CD4-positive, alpha-beta T cell treated with Interferon gamma for 1 hour (primary cell): ENCODE measurements at places on chromosomes 1 and 21.

- peak; percentile 52 for DNase-seq
Observed at GRCh38 chr1:228989992-228990827, 254.9 kb downstream of the RHOU start.

DNA sequence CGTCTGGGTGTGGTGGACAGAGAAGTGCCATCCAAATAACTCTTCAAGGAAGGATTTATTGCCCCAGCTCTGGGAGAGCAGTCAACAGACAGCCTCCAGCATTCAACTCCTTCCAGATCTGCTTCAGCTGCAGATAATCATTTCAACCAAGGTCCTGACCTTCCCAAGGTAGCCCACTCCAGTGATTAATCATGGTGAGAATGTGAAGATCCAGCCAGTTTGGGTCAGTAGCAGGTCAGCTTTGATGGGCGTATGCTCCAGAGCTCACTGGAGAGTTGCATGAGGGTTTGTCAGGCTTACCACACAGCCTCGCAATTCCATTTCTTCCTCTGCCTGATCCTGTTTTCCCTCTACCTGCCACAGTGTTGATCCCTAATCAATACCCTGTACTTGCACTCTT is 214.5 kb upstream of the ZRANB2 start:
- no peak for DNase-seq

GRCh38 chr1:1623631-1624442 is 8.1 kb upstream of the MMP23B start:
- DNase-seq = no peak

DNA sequence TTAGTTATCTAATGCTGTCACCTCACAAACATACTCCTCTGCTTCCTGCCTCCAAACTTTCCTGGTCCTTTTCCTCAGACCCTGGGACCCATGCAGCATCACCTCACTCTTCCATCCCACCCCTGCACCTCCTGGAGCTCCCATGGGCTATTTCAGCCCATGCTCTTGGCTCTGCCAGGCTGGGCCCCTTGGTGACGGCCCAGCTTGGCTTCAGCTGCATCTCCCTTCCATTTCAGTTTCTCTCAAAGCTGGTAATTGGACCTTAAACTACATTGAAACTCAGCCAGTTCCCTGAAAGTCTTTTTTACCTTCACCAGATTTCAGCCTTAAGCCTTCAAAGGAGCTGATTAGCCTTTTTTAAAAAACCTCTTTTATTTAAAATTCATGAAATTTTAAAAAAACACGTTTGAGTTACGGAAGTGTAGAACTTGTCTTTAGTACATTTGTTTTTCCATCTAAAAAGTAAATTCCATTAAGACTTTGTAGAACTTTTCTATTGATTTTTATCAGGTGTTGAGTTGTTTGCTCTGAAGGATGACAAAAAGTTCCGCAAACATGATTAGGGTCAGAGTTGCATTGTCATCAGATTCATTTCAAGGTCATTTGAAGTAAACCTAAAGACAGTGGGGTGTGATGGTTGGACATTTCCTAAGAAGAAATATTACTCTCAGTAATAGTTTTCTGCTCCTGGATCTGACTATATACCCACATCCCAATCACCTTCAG is 33.5 kb downstream of the AGT start:
- no peak for DNase-seq

DNA sequence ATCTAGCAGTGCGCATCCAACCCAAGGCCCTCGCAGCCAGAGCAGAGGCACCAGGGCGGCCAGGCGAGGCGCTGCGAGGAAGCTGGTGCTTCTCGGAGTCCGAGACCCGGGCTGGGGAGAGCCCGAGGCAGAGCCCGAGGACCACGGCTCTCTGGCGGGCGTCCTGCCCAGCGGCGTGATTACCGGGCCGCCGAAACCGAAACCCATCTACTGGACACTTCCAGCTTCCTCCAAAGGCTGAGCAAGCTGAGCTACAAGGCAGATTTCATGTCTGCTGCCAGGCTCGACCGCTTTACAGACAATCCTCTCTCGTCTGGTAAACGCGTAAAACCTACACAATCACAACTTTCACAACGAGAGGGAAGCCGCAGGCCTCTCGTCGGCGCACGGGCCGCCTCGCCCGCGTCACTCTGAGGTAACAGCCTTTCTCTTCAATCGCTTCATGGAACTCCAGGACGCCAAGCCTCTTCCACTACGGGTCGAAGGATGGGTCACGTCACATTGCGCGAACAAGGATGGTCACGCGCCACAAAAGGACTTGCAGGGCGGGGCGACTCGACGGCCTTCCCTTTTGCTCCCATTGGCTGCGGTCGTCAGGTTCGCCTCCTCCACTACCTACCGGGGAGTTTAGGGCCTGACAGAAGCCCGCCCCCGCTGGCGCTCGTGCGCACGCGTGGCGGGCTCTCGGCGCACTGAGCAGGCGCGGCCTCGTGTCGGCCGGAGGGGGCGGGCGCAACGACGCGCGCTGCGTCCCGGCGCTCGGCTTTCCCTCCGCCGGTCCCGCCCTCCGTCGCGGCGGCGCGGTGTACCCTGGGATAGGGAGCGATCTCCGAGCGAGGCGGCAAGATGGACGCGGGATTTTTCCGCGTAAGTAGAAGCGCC is at the start of gene SRRM1:
Gene SRRM1 (plus strand): TSS at position 822 of the 882 bp plus-strand sequence. CDS start 25 bp downstream, at position 847.
- peak; percentile 100 for DNase-seq

DNA sequence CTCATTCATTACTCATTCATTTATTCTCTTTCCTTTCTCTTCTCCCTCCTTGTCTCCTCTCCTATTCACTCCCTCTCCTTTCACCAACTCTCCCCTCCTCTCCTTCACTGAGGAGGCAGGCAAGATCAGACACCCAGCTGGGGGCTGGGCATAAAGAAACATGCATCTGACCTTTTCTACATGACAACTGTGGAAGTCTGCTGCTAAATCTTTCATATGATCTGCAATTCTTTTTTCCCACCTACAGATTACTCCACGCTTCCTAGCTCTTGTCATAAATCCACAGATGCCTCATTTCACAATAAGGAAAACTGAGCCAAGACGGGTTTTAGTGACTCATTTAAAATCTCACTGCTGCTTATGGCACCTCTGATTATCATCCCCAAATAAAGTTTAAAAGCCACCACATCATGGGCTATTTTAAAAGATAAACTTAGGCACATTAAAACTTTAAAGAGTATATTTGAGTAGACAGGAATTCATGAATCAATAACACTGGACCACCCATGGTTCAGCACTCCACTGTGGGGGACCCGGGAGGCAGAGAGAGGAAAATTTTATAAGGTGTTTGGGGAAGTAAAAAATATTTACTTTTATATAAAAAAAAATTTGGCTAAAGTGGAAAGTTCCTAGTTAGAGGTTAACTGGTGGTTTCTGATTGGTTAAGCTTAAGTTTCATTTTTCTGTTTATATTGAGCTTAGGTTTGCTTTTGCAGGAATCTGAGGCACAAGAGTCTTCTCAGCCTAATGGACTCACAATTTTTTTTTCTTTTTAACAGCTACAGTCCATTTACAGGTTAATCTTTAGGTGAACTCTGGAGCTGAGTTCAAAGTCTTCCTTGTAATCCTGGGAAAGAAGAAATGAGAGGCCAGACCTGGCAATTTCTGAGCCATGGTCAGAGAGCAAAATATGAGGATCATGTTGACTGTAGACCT is 55.8 kb upstream of the DNAH14 start:
- no peak for DNase-seq

DNA sequence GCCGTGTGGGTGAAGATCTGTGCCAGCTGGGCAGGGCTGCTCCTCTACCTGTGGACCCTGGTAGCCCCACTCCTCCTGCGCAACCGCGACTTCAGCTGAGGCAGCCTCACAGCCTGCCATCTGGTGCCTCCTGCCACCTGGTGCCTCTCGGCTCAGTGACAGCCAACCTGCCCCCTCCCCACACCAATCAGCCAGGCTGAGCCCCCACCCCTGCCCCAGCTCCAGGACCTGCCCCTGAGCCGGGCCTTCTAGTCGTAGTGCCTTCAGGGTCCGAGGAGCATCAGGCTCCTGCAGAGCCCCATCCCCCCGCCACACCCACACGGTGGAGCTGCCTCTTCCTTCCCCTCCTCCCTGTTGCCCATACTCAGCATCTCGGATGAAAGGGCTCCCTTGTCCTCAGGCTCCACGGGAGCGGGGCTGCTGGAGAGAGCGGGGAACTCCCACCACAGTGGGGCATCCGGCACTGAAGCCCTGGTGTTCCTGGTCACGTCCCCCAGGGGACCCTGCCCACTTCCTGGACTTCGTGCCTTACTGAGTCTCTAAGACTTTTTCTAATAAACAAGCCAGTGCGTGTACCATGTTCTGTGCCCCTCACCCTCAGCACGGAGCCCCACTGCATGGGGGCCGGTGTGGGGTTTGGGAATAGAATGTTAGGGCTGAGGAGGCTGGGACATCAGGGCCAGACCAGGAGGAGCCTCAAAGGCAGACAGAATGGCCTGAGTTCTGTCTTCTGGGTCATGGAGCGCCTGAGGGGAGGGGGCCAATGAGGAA is 21.3 kb downstream of the SERINC2 start:
- no peak for DNase-seq

- no peak for DNase-seq
Observed at GRCh38 chr1:14599800-14600199, 1.3 kb downstream of the KAZN start.

DNA sequence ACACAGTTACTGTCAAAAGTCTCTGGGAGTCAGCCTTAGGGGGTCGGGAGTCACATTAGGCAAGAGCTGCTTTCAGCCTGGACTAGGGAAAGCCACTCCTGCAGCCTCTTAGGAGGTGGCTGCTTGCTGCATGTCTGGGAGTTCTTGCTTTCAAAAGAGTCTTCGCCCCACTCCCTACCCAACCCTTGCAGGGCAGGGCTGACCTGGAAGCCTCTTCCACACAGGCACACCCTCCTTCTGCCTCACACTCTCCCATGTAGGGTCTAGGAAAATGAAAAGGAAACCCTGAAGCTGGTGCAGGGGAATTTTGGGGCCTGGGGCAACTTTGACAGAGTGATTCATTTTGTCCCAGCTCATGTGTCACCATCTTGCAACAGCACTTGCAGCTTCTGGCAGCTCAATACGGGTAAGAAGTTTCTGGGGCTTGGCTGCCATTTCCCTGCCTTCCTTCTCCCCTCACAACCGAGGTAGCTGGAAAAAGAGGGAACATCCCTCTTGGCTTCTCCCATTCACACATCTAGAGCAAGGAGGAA is 37.3 kb downstream of the KCND3 start:
- DNase-seq = no peak

GRCh38 chr1:15941899-15942660 is 33.8 kb downstream of the ZBTB17 start:
- DNase-seq = no peak

DNA sequence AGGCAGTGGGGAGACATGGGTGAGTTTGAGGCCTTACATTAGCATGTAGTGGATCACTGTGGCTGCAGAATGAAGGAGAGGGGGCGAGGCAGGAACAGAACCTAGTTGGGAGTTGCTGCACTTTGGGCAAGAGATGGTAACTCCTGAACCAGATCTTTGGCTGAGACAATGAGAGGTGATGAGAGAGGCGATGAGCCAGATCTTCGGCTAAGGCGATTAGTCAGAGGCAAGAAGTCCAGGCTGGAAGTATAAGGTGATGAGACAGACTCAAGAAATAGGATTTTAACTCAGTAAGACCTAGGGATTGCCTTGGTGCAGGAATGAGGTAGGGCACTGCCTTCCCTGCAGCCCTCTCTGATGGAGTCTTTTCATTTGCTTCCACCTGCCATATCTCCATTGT is 9.1 kb upstream of the ARTN start:
- DNase-seq = no peak

- DNase-seq = no peak
Observed at GRCh38 chr1:18948913-18949685, 7.4 kb downstream of the IFFO2 start.

GRCh38 chr1:6348511-6349191 is 44.9 kb downstream of the ACOT7 start:
- DNase-seq = peak; percentile 42

GRCh38 chr1:226017070-226017469 is 17.9 kb upstream of the SDE2 start:
- DNase-seq = no peak

DNA sequence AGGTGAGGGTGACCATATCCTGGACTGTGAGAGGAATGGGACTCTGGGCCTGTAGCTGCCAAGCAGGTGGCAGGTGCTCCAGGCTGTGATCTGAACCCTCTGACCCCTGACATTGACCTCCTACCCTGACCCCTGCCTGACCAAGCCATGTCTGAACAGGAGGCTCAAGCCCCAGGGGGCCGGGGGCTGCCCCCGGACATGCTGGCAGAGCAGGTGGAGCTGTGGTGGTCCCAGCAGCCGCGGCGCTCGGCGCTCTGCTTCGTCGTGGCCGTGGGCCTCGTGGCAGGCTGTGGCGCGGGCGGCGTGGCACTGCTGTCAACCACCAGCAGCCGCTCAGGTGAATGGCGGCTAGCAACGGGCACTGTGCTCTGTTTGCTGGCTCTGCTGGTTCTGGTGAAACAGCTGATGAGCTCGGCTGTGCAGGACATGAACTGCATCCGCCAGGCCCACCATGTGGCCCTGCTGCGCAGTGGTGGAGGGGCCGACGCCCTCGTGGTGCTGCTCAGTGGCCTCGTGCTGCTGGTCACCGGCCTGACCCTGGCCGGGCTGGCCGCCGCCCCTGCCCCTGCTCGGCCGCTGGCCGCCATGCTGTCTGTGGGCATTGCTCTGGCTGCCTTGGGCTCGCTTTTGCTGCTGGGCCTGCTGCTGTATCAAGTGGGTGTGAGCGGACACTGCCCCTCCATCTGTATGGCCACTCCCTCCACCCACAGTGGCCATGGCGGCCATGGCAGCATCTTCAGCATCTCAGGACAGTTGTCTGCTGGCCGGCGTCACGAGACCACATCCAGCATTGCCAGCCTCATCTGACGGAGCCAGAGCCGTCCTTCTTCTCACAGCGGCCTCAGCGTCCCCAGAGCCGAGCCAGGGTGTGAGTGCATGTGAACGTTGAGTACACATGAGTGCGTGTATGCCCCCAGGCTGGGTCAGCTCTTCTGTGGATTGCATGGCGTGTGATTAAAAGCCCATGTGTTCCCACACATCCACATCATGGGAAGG is 3.1 kb downstream of the TMEM125 start:
- DNase-seq = no peak

- DNase-seq = no peak
Observed at GRCh38 chr1:85554630-85555327, 25.8 kb upstream of the CCN1 start.

GRCh38 chr21:26140926-26141325 is 29.6 kb downstream of the APP start:
- no peak for DNase-seq

DNA sequence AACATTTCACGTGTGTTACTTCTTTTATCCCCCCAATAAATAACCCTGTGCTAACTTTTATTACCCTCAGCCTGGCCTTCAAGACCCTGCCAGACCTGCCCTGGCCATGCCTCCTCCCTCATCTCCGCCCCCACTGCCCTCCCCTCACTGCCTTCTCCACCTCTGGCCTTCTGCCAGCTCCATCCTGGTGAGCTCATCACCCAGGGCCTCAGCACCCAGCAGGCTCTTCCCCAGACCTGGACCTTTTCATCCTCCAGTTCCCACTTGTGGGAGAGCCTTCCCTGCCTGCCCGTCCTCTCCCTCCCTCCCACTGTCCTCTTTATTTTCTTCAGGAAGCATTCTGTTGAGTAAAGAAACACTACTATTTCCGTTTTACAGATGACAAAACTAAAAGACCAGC is 72.0 kb downstream of the SLC66A1 start:
- DNase-seq = no peak

GRCh38 chr1:3405974-3406867 is 48.2 kb upstream of the ARHGEF16 start:
- DNase-seq = no peak

GRCh38 chr1:46333300-46334029 is 7.1 kb upstream of the NSUN4 start:
- DNase-seq = peak; percentile 11
